ENCODE measurements at places on chromosomes 12 and 14.

GRCh38 chr12:87152841-87153528 is 876.2 kb downstream of the C12orf50 start:
- peaks cover 11% of the 10 kb centered on the region for H3K36me3 ChIP-seq
- H3K4me3 ChIP-seq: no peak overlapping the region
- H3K4me1 ChIP-seq: peaks cover 18% of the 10 kb centered on the region
- H3K27ac ChIP-seq: no peak overlapping the region
- no peaks in the 10 kb centered on the region for H3K27me3 ChIP-seq
- no peak for DNase-seq

DNA sequence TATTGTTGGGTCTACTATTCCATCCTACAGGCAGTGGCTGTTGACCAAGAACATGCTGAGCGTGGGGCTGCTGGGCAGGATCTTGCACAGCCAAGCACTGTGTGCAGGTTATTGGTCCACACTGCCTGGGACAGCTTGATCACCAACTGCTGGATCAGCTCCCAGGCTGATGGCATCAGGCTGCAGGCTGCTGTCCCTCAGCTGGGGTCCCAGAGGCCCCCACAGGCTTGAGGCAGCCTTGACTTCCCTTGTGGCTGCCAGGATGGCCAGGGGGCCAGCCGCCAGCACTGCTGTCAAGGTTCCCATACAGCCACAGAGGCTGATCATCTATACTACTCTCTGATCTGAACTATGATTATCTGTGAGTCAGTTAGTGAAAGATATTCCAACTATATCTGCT is 9.8 kb downstream of the OR2AP1 start:
- no peak overlapping the region for H3K4me3 ChIP-seq
- peaks cover 8% of the 10 kb centered on the region for H3K27me3 ChIP-seq

- H3K36me3 ChIP-seq: no peaks in the 10 kb centered on the region
- peaks cover 43% of the 10 kb centered on the region for H3K4me1 ChIP-seq
- DNase-seq: peak; percentile 28
- H3K4me3 ChIP-seq: peak overlapping the region; percentile 97
Measured at GRCh38 chr14:60090864-60091519, 731 bp upstream of the PCNX4 start.

DNA sequence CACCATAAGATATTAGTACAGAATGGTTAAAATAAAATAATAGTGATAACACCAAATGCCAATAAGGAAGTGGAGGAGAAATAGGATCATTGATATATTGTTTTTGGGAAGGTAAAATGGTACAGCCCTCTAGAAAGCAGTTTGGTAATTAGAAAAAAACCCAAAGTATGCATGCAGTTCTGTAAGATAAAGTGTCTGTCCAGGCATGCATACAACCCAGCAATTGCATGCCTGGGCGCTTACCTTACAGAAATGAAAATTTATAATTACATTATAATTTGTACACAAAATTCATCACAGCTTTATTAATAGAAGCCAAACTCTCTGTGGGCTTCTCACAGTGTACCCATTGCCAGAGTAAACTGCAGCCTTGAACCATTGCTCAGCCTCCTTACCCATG is 124.7 kb downstream of the TTC6 start:
- H3K27ac ChIP-seq: no peak overlapping the region
- no peak overlapping the region for H3K4me3 ChIP-seq
- no peaks in the 10 kb centered on the region for H3K4me1 ChIP-seq
- DNase-seq: no peak
- no peaks in the 10 kb centered on the region for H3K27me3 ChIP-seq
- no peaks in the 10 kb centered on the region for H3K36me3 ChIP-seq

DNA sequence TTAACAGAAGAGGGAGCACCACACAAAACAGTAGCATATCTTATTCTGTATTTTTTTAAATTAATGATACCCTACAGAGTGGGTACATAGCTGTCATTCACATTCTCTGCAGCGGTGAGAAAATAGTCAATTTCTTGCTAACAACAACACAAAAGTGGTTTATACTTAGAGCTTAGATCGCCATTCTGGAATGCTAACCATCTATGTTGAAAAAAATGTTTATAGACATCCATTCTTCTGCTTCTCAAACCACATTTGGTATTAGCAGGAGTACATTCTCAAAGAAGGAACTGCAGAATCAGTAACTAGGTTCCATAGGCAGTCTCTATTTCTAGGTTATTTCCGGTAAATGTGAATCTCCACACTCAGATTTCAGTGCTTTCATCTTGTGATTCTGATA is 185.9 kb downstream of the PPFIA2 start:
- H3K27ac ChIP-seq: no peak overlapping the region
- no peak for DNase-seq
- H3K4me1 ChIP-seq: no peaks in the 10 kb centered on the region
- no peak overlapping the region for H3K4me3 ChIP-seq

GRCh38 chr12:49279706-49280159 is 14.9 kb downstream of the TUBA1C start:
- no peaks in the 10 kb centered on the region for H3K36me3 ChIP-seq
- peak overlapping the region; percentile 6 for H3K27ac ChIP-seq
- no peak for DNase-seq

DNA sequence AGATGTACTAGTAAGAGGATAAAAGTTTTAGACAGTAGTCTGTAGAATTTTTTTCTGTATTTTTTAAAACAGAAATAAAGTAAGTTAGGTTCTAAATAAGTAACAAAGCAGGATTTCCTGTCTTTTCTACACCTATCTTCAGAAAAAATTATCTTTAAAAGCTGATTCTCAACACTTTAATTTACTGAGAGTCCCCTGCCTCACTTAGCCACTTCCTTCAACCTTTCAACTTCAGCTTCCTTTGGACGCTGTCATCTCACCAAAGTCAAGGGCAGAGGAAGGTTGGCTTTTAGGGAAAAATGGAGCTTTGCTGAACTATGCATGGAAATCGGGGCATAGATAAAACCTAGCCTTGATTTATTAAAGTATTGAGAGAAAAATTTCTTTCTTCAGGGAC is 44.9 kb upstream of the CERS5 start:
- peaks cover 23% of the 10 kb centered on the region for H3K36me3 ChIP-seq
- no peak overlapping the region for H3K4me3 ChIP-seq
- H3K4me1 ChIP-seq: peaks cover 16% of the 10 kb centered on the region
- H3K27me3 ChIP-seq: no peaks in the 10 kb centered on the region
- H3K27ac ChIP-seq: peak overlapping the region; percentile 28
- DNase-seq: no peak

GRCh38 chr12:6392504-6392903 is 8.5 kb downstream of the LTBR start:
- no peaks in the 10 kb centered on the region for H3K36me3 ChIP-seq
- peaks cover 38% of the 10 kb centered on the region for H3K4me1 ChIP-seq
- DNase-seq: no peak
- no peak overlapping the region for H3K4me3 ChIP-seq
- peaks cover 20% of the 10 kb centered on the region for H3K27me3 ChIP-seq

DNA sequence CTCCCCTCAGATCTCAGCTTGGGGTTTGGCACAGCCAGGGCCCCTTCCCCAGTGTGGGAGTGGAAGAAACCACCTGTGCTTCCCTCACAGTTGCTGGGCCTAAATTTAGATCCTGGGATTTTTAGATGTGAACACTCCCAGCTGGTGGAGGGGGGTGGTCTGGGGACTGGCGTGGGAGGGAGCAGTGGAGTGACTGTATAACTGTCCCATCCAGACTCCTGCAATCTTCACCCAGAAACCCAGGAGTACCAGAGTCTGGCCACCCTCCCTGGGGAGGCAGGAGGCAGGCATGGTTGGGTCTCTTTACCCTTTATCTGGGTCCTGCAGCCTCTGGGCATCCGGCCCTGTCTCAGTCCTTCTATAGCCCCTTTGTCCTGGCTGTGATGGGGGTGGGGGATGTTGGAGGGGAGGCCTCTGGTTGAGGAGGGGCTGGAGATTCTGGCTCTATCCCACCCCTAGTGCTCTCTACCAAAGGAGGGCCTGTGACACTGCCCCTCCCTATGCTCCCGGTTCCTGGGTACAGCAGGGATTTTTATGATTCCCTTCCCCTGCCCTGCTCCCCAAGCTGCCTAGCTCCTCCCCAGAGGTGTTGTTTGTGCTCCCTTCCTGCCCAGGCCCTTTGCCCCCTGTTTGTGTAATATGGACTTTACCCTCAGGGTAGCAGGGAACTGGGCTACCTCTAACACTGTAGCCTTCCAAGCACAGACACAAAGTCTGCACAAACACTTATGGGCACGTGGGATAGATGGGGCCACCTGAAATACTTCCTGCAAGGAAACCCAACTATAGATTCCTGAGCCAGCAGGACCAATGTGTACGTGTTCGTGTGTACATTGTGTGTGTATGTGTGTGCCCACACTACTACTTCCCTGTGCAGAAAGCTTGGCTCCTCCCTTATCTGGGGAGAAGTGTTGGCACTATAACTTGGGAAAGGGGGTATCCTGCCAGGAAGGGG is 1.7 kb downstream of the ERBB3 start:
- no peaks in the 10 kb centered on the region for H3K36me3 ChIP-seq
- peaks cover 31% of the 10 kb centered on the region for H3K27me3 ChIP-seq
- H3K27ac ChIP-seq: no peak overlapping the region

DNA sequence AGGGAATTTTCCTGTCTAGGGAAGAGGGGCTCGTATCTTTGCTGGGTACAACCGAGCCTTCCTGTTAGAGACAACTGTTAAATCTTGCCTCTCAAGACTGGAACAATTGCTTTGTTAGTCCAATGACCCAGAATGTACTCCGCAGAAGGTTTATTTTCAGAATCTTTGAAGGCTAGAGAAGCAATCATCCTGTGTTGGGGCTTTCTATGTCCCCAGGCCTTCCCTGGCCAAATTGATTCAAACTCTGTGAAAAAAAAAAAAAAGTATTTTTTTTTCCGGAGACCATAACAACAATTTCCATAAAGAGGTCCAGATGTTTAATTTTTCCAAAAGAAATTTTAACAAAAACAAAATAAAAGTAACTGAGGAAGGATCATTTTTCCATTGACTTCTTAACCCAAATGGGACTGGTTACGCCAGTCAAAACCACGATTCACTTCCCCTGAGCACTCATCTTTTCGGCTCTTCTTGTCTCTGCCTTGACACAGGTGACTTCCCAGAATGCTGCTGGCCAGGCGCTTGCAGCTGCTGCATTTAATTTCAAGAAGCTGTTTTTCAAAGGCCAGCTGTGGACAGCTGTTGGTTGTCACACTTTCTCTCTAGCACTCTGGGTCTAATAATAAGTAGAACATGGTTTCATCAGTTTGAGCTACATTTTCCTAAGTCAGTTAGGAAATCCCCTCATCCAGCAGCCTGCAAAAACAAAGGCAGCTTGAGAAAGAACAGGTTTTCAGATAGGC is 81.6 kb upstream of the MANSC4 start:
- no peak for DNase-seq
- peaks cover 9% of the 10 kb centered on the region for H3K4me1 ChIP-seq
- no peaks in the 10 kb centered on the region for H3K36me3 ChIP-seq
- no peaks in the 10 kb centered on the region for H3K27me3 ChIP-seq

GRCh38 chr14:79896009-79896408 is 315.3 kb downstream of the DIO2 start:
- no peaks in the 10 kb centered on the region for H3K27me3 ChIP-seq
- no peak for DNase-seq
- peaks cover 8% of the 10 kb centered on the region for H3K4me1 ChIP-seq
- no peaks in the 10 kb centered on the region for H3K36me3 ChIP-seq
- no peak overlapping the region for H3K27ac ChIP-seq

- no peak overlapping the region for H3K27ac ChIP-seq
- no peaks in the 10 kb centered on the region for H3K4me1 ChIP-seq
- no peak for DNase-seq
- peaks cover 13% of the 10 kb centered on the region for H3K27me3 ChIP-seq
Measured at GRCh38 chr14:104007121-104007520, 64.8 kb upstream of the RD3L start.

- peaks cover 38% of the 10 kb centered on the region for H3K4me1 ChIP-seq
- H3K36me3 ChIP-seq: no peaks in the 10 kb centered on the region
- H3K27me3 ChIP-seq: peaks cover 41% of the 10 kb centered on the region
- H3K27ac ChIP-seq: no peak overlapping the region
- no peak for DNase-seq
Measured at GRCh38 chr12:31217356-31218130, 108.4 kb downstream of the SINHCAF start.

- no peaks in the 10 kb centered on the region for H3K27me3 ChIP-seq
- no peak overlapping the region for H3K27ac ChIP-seq
- no peaks in the 10 kb centered on the region for H3K4me1 ChIP-seq
Measured at GRCh38 chr14:54848910-54849309, 53.7 kb downstream of the GCH1 start.

DNA sequence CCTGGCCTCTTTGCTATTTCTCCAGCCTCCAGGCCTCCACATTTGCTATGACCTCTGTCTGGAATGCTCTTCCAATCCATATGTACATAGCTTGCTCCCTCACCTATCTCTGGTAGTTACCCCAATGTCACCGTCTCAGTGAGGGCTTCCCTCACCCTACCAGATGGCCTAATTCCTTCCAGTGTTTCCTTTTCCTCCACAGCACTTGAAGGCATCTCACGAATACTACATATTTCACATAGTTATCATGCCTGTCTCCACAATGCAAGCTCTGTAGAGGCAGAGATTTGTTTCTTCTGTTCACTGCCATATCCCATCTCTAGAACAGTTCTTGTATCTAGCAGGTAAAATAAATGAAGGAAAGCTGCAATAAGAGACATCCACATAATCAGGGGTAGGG is 21.3 kb upstream of the HSP90B1 start:
- H3K4me1 ChIP-seq: no peaks in the 10 kb centered on the region
- peaks cover 16% of the 10 kb centered on the region for H3K27me3 ChIP-seq
- no peak for DNase-seq
- no peak overlapping the region for H3K4me3 ChIP-seq
- H3K27ac ChIP-seq: no peak overlapping the region
- no peaks in the 10 kb centered on the region for H3K36me3 ChIP-seq

- peak; percentile 38 for DNase-seq
- H3K4me1 ChIP-seq: peaks cover 30% of the 10 kb centered on the region
- H3K27me3 ChIP-seq: peaks cover 6% of the 10 kb centered on the region
- H3K36me3 ChIP-seq: peaks cover 16% of the 10 kb centered on the region
- peak within 1 kb of the TSS; percentile 98 for H3K27ac ChIP-seq
- peak within 1 kb of the TSS; percentile 97 for H3K4me3 ChIP-seq
Measured at GRCh38 chr14:20332788-20333493, at the start of gene CCNB1IP1. Gene CCNB1IP1, minus strand, starts transcription at chr14:20333279. Its CDS starts 16,756 bp downstream, at chr14:20316523.

DNA sequence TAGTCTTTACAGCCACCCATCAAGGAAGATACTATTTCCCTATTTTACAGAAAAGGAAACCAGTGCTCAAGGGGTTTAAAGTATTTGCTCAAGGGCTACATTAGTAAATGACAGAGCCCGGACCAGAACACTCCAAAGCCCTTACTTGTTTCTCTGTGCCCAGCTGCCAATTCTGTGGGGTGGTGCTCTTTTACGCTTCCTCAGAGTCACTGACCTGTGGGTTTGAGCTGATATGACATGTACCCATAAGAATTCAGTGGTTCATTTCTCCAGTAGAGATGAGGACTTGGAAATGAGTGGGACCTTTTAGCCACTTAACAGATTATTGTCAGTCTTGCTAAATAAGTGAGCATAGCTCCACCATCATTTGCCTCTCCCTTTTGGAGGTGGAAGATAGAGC is 37.4 kb upstream of the NKX2-8 start:
- no peaks in the 10 kb centered on the region for H3K36me3 ChIP-seq
- H3K27me3 ChIP-seq: peaks cover 24% of the 10 kb centered on the region
- H3K4me1 ChIP-seq: peaks cover 10% of the 10 kb centered on the region
- no peak for DNase-seq
- no peak overlapping the region for H3K27ac ChIP-seq

GRCh38 chr12:96521895-96522682 is 32.7 kb downstream of the CFAP54 start:
- H3K27me3 ChIP-seq: peaks cover 9% of the 10 kb centered on the region
- H3K4me1 ChIP-seq: peaks cover 10% of the 10 kb centered on the region
- H3K27ac ChIP-seq: no peak overlapping the region
- DNase-seq: no peak
